Spinal cord (tissue), 10 donors: ENCODE measurements at places on chromosomes 7 and 10. TPM values are rescaled to one million over a fixed set of nuclear protein-coding genes. Genes with fewer than 3 reads are reported as not detected.

The DOCK4 gene
- total RNA-seq, result 95.0 TPM

The TIAL1 gene
- total RNA-seq, result 85.5 TPM

DNA sequence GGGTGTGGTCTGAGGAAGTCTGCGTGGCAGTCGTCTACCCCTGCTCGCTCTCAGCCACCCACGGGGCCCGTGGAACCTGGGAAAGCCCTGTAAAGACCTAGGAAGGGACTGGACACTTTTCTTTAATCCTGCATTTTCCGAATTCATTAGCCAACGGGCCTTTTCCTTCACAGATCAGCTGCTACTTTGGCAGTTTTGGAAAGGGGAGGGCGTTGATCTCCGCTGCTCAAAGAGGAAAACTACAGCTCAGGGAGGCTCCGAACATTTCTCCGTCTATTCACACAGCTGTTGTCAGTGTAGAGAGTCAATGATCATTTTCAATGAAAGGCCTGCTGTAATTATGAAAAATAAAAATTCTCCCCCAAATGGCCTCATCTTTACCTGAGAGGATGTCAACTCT lies 450.1 kb upstream of the MKI67 start:
- peak; percentile 75 for DNase-seq

The GPR22 gene
- total RNA-seq, result 5.1 TPM

GRCh38 chr10:91762878-91763277 lies 35.3 kb upstream of the TNKS2 start:
- no peak for DNase-seq
